ENCODE measurements at places on chromosomes 1 and 21. TPM values are rescaled to one million over a fixed set of nuclear protein-coding genes. Genes with fewer than 3 reads are reported as not detected.
A peak's percentile ranks its signal among the peaks of the same experiment; 100 is the strongest.

SEC16B gene
- total RNA-seq: 1.9 TPM

PAX7 gene
- not detected for total RNA-seq

IGSF3 gene
- total RNA-seq: 15.8 TPM

GRCh38 chr1:184030433-184031091 lies 7.0 kb downstream of the COLGALT2 start:
- H3K4me3 ChIP-seq: no peak overlapping the region
- H3K4me1 ChIP-seq: peaks cover 2% of the 10 kb centered on the region
- no peak for DNase-seq

DNA sequence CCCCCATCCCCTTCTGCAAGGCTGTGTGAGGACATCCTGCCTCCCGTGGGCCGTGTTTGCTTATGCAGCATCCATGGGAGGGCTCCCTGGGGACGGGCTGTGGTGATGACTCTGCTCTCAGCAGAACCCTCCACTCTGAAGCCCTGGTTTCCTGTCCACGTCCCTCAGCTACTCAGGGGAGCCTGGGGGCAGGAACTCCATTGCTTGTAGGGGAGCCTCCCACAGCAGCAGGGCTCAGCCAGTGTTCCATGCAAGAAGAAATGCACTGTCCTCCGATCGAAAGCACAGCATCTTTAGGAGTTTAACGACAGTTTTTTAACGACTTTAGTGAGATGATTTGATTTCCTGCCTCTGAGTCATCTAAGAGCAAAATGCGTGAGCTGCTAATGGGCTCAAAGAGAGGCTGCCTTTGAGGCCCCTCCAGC lies 8.3 kb upstream of the KCNAB2 start:
- no peak overlapping the region for H3K4me3 ChIP-seq
- H3K4me1 ChIP-seq: no peaks in the 10 kb centered on the region
- H3K36me3 ChIP-seq: peaks cover 13% of the 10 kb centered on the region
- no peak overlapping the region for H3K27ac ChIP-seq
- no peaks in the 10 kb centered on the region for H3K27me3 ChIP-seq

DNA sequence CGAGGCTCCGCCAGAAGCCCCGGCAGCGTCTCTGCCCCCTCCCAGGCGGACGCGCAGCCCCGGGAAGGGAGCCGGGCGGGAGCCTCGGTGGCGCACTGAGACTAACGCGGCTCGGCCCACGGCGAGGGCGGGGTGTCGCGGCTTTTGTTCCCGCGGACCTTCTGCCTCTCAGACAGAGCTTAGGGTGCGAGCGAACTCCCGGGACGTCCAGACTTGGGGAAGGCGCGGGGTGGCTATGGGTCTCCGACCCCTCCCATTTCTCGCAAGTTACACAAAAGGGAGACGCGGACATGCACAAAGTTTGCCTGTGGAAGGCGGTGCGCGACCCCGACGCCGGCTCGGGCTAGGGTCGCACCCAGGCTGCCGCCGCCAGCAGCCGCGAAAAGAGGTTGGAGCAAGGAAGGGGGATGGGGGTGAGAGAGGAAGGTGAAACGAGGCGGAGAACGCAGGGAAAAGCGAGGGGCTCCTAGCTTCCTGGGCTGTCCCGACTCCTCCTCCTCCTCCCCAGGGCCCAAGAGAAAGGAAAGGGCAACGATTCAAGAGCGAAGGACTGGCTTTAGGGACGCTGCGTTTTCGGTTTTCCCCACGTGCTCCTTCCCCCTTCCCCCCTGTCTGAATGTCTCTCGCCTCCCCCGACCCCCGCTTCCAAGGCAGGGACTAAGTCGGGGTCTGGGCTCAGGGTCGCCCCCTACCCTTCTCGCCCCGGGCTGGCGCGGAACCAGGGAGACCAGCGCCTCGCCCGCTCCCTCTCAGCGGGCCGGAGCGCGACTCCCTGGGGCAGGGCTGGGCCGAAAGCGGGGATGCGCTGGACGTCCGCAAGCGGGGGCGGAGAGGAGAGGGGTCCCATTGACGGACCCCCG lies 729 bp downstream of the APP start:
- H3K27me3 ChIP-seq: no peaks in the 10 kb centered on the region
- peak overlapping the region; percentile 96 for H3K4me3 ChIP-seq
- peak overlapping the region; percentile 85 for H3K27ac ChIP-seq
- H3K36me3 ChIP-seq: no peaks in the 10 kb centered on the region

DNA sequence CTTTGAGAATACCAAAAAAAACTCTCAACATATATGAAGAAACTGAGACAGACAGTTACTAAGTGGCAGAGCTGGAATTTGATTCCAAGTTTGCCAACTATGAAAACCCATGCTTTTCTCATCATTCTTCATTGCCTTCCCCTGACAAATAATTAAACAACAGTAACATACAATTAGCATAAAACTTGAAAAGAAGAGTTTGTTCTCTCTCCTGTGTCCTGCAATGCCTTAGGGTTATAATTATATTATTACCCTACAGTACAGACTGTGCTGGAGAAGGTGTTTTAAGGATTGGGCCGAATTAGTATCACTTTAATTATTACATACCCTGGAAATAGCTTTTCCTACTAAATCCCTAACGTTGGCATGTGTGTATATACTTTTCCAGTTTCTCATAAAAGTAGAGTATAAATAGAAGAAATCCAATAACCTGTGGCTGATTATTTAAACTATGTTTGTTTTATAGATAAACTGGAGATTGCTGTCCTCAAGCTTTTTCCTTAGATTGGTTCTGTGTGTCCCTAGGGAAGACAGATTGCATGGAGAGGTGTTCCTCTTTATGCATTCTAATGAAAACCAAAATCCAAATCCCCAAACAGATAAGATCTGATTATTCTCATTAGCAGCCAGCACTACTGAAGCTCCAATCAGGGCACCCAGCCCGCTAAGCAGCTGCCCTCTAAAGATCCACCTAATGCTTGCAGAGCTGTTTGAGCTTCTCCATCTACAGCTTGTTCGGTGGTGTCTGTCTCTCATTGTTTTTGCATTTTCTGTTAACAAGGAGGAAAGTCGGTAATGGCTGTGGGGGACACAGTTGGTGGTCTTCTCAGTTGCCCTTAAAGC lies 156.3 kb downstream of the TM2D1 start:
- no peak for DNase-seq
- H3K27ac ChIP-seq: no peak overlapping the region
- H3K4me3 ChIP-seq: no peak overlapping the region
- no peaks in the 10 kb centered on the region for H3K4me1 ChIP-seq

DNA sequence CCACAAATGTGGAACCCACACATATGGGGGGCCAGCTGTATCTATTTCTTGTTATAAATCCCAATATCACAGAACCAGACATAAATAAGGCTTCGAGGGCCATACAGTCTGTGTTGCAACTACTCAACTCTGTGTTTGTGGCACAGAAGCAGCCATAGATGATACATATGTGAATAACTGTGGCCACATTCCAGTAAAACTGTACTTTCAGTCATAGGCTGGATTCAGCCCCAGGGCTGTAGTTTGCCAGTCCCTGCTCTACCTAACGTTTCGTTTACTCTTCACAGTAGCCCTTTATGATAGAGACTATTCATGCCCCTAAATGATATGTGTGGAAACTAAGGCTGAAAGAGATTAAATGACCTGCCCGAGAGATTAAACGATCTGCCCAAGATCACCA lies 48.7 kb downstream of the FHAD1 start:
- no peak for DNase-seq
- no peak overlapping the region for H3K27ac ChIP-seq
- H3K4me3 ChIP-seq: no peak overlapping the region

GRCh38 chr1:55823541-55824250 lies 608.5 kb upstream of the USP24 start:
- no peaks in the 10 kb centered on the region for H3K27me3 ChIP-seq
- DNase-seq: no peak
- no peak overlapping the region for H3K4me3 ChIP-seq
- no peaks in the 10 kb centered on the region for H3K4me1 ChIP-seq

- H3K4me1 ChIP-seq: peaks cover 45% of the 10 kb centered on the region
- no peak overlapping the region for H3K4me3 ChIP-seq
- peak overlapping the region; percentile 82 for H3K27ac ChIP-seq
- DNase-seq: no peak
Measured at GRCh38 chr1:224502459-224503160, 68.0 kb upstream of the WDR26 start.

DNA sequence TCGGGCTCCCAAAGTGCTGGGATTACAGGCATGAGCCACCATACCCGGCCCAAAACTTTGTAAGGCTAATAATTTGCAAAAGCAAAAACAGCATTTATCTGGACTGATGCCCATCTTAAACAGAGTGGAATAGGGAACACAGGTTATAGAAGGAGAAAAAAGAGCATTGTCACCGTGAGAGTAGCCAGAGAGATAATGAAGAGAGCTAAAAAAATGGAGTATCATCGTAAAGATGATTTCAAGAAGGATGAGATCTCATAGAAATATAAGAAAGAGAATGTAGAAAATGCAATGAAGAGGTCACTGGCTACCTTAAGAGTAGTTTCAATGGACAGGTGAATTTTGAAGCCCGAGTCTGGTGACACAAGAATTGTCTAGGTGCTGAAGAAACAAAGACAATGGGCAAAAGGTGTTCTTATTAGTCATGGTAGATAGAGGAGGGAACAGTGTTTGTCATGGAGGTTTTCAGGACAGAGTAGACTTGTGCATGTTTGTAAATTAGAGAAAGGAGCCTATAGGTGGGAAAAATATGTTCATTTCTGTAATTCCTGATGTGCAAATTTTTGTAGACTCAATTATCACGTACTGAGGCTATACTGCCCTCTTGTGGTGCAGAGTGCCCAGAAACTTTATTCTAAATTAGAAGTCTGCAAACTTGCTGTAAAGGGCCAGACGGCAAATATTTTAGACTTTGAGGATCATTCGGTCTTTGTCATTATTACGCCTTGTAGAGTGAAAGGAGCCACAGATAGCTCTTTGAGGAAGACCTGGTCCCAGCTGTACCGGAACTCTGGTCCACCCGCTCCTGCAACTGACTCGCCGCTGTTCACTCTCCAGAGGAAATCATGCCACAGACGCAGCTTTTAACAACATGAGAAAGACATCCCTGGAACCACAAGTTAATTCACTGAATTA lies 8.1 kb upstream of the TMEM183A start:
- H3K36me3 ChIP-seq: no peaks in the 10 kb centered on the region
- H3K27me3 ChIP-seq: peaks cover 5% of the 10 kb centered on the region
- no peak overlapping the region for H3K4me3 ChIP-seq
- no peak for DNase-seq
- H3K27ac ChIP-seq: no peak overlapping the region

DNA sequence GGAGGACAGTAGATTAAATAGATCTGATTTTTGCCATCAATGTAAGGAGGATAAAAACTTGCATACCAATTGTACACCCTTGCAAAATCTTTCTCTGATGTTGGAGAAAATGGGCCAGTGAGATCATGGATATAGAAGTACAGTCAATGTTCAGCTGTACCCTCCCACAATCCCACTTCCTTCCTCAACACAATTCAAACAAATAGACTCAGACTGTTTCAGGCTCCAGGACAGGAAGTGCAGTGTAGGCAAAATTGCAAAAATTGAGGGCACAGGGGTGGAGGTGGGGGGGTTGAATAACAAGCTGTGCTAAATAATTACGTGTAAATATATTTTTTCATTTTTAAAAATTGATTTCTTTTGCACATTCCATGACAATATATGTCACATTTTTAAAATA lies 3.9 kb upstream of the IFI44 start:
- H3K4me1 ChIP-seq: peaks cover 15% of the 10 kb centered on the region
- DNase-seq: no peak
- no peak overlapping the region for H3K4me3 ChIP-seq
- H3K36me3 ChIP-seq: no peaks in the 10 kb centered on the region

- no peak for DNase-seq
- H3K4me3 ChIP-seq: no peak overlapping the region
- no peaks in the 10 kb centered on the region for H3K27me3 ChIP-seq
Measured at GRCh38 chr1:25243907-25244306, 3.3 kb downstream of the RSRP1 start.

DNA sequence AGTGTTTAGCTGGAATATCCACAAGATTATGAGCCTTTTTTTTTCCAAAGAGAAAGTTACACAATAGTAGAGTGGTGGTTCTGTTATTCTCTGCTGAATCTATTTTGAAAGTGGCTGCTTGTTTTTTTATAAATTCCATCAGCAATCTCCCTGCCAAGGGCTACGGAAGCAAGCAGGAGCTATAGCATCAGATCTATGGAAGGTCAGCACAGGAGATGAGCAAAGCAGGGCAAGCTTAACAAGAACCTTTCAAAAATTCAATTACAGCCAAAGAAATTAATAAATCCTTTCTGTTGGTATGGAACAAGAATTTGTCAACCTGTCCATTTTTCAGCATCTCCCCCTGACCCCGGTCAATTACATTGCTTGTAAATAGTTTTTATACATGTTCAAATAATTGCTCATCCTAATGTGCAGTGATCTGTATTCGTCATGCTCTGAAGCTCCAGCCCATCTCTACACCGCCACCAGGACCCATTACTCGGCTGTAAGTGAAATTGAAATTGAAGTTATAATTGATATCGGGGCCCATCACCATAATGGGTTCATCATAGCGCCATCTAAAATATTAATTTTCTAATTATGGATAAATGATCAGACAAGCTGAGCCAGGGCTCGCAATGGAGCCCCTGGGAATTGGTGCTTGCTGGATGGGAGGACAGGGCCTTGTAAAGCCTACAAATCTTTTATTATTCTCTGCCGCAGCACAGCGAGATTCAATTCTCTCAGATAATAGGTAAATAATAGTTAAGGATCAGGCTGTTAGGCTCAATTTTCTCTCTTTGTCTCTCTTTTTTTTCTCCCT lies 215.1 kb downstream of the ATG4C start:
- no peaks in the 10 kb centered on the region for H3K36me3 ChIP-seq
- no peak overlapping the region for H3K4me3 ChIP-seq
- H3K27ac ChIP-seq: no peak overlapping the region
- H3K27me3 ChIP-seq: no peaks in the 10 kb centered on the region
- H3K4me1 ChIP-seq: no peaks in the 10 kb centered on the region
